Vagina (tissue), 2 donors: ENCODE measurements at places on chromosomes 5 and 9. TPM values are rescaled to one million over a fixed set of nuclear protein-coding genes. Genes with fewer than 3 reads are reported as not detected.

Gene SLC46A2
- not detected for total RNA-seq

Gene ITGA1
- total RNA-seq = 42.7 TPM

Gene BSPRY
- total RNA-seq = 3.9 TPM

Gene SEC61B
- total RNA-seq = 80.8 TPM

DNA sequence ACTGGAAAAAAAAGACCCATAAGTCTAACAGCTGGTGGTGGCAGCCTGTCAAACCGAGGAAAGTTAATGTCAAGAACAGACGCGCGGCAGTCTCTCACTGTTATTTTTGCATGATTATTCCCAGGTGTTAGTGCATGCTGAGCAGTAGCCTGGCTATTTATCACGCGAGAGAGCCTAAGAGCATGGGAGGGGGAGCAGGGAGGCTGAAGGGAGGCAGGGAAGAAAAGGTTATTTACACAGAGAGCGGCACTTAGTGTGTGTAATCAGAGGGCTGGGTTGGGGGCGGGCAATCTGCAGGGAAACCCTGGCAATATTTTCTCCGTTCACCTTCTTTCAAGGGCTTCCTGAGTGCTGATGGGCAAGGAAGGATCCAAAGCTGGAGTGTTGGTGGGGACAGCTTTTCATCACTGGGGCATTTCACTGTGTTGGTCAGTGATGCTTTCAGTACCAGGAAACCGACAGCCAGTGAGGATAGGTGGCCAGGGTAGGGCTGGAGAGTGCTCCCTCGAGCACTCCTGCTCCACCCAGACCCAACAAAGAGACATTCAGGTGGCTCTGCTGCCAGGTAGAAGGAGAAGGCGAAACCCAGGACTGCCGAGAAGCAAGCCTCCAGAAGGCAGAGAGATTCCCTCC, 39.6 kb downstream of the ZNF608 start:
- no peak for DNase-seq
